Stimulated activated CD4-positive, alpha-beta T cell treated with anti-CD3 and anti-CD28 coated beads, Interleukin-1b, Interleukin-23, amount 100 ng/mL, for 48 hours (primary cell): ENCODE measurements at places on chromosomes 5 and 9.
A peak's percentile ranks its signal among the peaks of the same experiment; 100 is the strongest.

- no peak for DNase-seq
These were observed 55.3 kb downstream of the ZNF366 start for GRCh38 chr5:72451741-72452505.

DNA sequence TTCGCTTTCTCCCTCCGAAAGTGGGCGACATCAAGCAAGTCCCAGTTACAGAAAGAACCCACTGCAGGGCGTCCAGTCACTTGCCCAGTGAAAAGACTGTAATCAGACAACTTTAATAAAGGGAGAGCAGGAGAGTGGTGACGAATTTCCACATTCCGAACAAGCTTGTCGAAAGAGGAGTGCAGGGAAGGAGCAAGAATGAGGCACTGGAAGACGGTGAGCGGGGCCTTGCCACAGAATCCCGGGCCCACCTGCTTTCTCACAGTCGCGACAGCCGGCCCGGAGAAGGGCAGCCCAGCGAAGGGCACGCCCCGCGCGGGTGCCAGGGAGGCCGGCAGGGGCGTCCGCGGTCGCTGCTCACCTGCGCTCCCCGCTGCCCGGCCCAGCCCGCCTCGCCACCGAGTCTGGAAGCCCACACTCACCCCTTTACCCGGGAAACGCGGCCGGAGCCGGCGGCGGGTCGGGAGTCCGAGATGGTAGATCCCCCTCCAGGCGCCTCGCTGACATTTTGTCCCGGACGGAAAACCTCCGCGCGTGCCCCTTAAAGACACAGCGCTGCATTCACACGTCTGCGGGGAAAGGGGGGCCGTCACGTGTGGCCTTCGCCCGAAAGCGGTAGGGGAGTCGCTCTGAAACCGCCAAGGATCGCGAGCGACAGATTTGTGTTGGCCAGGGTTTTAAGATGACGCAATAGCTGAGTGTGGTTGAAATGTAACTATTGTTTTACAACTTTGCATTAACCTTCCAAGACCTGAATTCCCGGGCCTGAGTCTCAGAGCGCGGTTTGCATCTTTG is at the start of gene ZBED3:
Gene ZBED3, minus strand, starts transcription at position 597 of the 795 bp plus-strand sequence. CDS start 9,407 bp downstream, outside the sequence.
- DNase-seq: peak; percentile 56

DNA sequence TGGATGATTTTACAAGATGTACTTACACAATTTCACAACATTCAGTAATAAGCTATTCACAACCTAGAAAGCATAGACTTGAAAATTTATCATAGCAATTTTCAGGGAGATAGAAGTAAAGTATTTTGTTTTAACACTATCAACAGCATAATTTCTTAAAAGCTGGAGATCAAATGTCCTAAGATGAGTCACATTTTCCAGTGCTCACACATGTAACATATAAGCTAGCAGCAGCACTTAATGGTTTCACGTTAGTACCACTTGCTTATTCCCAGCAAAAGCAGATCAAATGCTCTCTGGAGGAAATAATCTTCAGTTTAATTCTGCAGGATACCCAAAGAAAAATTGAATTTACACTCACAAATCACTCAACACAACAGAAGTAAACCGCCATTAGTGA is 6.5 kb downstream of the OR13C8 start:
- DNase-seq: no peak

GRCh38 chr5:26121338-26121737 is 917.0 kb downstream of the CDH9 start:
- DNase-seq: no peak

DNA sequence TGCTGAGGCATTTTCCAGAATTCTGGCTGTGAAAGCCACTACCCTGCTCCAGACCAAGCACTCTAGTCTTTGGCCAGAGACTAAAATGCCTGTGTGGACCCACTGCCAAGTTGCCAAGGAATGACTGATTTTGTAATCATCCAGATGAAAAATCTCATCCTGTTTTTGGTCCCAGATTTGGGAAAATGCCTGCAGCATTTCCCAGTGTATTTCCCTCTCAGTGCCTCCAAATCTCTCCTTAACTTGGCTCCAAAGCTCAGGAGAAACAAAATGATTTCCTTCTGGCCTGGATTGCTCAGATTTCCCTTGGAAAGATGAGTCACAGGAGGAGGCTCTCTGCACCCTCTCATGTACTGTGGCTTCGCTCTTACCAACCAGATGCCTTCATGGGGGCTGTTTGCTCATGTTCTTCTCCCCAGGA is 335.2 kb upstream of the TARS1 start:
- DNase-seq: no peak

DNA sequence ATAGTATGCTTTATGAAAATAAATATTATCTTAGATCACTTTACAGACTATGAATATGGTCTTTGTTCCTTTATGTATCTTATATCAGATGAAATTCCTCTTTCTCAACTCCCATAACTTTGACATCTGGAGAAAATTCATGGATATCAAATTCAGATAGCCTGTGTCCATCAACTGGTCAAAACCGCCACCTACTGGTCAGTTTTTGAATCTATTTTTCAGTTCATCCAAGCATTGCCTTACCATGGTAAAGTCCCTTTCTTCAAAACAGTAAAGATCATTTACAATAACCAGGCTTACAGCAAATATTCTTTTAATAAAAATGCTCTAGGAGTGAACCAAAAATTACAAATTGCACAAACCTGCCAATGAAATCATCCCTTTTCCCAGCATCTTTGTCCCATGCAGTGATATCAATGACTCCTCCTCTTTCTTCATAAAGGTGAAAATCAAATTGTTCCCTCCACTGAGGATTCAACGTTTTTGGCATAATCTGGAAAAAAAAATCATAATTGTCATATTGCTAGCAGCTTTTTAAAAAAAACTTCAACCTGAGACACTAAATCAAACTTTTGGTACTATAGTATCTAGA is 290.5 kb downstream of the SLF1 start:
- no peak for DNase-seq

- DNase-seq: no peak
These were observed 51.5 kb downstream of the FGF1 start for GRCh38 chr5:142634216-142635011.

GRCh38 chr9:120326049-120326693 is 253.8 kb downstream of the CDK5RAP2 start:
- no peak for DNase-seq
